AG04450 (cell line): ENCODE measurements at places on chromosomes 11 and 22.

- no peak for DNase-seq
Observed at GRCh38 chr11:31788085-31788484, 23.0 kb downstream of the PAX6 start.

GRCh38 chr11:134711588-134711987, 299.5 kb upstream of the B3GAT1 start:
- no peak for DNase-seq

DNA sequence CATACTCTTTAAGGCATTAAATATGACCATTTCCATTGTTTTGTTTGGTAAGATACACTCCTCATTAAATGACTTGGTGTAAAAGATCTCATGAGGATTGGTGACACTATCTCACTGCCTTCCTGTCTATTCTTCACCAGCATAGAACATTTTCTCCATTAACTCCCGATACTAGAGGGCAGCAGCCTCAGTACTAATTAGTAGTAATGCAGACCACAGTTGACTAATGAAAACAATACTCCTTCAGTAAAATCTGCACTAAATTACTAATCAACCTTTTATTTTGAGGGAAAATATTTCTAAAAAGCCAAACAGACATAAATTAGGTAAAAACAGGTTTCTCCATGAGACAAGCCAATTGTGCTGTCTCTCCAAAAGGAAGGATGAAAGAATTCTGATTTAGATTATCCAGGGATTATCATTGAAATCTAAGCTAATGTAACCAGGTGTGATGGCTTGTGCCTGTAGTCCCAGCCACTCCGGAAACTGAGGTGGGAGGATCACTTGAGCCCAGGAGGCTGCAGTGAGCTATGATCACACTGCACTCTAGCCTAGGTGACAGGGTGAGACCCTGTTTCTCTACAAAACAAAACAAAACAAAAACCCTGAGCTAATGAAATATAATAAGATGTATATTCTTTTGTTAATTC, 9.4 kb downstream of the PGM2L1 start:
- no peak for DNase-seq

DNA sequence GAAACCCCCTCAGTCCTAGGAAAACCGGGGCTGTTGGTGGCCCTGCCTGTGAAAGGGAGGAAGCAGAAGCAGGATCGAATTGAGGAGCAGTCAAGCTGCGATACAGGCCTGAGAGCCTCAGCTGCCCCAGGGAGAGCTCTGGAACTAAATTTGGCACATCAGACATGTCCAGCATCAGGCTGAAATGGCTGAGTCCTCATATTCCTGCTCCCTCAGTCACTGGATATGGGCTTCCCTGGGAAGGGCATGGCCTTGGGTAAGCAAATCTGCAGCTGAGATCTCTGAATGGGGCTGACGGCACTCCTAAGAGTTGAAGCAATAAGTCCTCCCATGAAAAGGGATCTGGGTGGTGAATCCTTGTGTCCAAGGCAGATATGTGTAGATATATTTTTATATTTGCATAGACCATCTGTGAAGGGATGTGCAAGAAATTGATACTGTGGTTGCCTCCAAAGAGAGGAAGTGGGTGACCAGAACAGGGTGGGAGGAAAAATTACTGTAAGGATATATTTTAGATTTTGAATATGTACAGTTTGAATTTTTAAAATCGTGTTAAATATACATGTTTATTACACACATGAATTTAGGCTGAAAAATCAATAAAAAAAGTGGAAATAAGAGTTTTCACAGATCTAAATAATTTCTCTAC, 45.5 kb downstream of the APIP start:
- DNase-seq = no peak
